ENCODE measurements at places on chromosomes 6 and 20.

DNA sequence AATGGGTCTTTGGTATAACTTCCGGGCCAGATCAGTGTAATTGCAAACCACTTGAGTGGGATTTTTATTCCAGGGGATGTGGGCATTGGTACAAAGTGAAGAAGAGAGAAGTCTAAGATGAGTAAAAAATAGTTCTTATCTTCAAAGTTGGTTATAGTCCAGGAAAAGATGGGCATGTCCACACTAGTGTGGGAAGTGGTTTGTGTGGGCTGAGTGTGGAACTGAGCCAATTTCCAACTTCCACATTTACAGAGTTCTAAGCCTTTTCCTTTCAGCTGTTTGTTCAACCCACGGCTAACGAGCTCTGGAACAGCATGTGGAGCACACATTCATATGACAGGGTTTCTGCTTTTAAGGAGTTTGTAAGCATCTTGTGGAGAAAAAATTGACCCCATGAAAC is 72.3 kb upstream of the IFNGR1 start:
- DNase-seq, result peak; percentile 57

DNA sequence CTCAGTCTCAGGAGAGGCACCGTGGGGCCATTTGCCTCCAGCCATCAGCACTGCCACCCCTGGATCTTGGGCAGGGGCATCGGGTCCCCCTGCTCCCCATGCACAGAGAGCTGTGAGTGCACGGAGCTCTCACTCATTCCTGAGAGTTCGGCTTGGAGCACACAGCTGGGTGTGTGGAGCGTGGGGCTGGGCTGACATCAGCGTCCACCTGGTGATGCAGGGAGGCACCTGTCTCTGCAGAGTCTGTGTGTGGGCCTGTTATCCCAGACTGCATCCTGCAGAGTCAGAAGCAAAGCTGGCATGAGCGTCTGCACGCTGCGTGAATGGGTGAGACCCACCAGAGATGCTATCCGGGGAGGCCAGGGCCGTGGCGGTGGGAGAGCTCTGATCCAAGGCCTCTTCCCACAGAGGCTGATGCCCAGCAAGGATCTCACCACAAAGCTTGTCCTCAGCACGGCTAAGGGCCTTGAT is 248.8 kb upstream of the AFDN start:
- no peak for DNase-seq

GRCh38 chr6:20441236-20441635 is 39.6 kb downstream of the E2F3 start:
- DNase-seq, result no peak

DNA sequence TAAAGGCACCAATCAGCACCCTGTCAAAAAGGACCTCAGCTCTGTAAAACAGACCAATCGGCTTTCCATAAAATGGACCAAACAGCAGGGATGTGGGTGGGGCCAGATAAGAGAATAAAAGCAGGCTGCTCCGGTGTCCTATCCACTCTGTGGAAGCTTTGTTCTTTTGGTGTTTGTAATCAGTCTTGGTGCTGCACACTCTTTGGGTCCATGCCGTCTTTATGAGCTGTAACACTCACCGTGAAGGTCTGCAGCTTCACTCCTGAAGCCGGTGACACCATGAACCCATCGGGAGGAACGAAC is 7.3 kb upstream of the PXDC1 start:
- DNase-seq, result no peak

DNA sequence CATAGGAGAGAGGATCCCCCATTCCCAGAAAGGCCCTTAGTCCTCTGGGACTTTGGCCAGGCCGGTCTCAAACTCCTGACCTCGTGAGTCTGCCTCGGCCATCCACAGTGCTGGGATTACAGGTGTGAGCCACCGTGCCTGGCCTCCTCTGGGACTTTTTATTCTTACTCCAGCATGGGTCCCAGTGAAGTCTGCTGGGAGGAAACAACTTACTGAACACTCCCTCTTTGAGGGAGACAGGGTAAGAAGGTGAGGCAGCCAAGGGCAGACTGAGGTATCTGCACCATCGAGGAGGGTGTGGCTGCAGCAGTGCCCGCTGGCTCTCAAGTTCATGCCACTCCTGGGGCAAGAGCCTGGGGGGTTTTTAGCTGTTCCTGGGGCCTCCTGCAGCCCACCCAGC is 2.4 kb downstream of the BAK1 start:
- DNase-seq, result no peak

DNA sequence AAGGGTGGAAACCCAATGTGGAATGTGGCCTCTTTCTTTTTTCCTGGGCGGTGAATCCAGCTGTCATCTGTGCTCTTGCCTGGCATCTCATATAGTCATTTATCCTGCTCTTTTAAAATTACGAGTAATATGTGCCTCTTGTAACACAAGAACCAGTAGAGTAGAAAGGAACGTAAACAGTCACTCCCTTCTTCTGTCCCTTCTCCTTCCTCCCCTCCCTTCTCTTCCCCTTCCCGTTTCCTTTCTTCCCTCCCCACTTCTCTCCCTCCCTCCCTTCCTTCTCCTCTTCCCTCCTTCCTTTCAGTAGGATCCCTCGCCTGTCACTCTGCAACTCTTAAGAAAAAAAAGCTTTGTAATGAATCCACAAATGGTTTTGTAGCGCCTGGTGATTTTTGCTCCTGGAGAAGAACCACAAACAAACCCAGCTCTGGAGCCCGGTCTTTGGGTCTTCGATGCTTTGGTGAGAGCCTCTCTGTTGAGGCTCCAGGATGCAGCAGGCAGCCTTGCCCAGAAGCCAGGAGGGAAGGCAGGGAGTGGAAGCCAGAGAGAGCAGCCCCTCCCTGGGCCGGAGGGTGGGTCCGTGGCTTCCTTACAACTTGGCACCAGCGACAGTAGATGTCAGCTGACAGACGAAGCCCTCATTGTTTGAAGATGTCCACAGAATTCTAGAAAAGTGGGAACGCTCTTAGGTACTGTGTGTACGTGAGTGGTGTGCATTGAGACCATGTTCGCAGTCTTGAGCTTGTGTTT is 15.0 kb downstream of the DUSP22 start:
- DNase-seq, result no peak

DNA sequence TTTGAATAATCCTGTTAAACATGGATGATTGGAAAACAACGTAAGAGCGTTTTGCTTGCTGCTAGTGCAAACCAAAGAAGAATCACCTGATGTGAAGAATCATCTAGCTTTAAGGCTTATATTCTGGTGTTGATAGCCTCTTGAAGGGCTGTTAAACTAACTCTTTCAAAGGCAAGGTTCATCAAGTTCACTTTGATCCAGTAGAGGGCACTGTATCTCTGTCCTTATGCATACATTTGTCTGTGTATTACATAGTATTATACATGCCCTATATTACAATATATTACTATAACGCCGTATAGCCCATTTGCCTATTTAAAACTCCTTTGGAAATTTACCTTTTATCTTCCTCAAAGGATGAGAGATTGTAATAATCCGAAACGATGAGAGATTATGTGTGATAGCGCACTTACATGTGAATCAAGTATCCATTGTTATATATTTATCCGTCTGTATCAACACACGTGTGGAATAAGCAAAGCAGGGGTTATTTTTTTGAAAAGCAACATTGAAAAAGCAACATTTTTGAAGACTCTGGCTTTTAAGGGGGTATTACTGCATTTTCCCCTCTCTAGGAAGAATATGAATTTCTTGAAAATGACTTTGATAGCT is 50.8 kb upstream of the NRN1 start:
- peak; percentile 16 for DNase-seq

- DNase-seq, result no peak
These were observed 514 bp downstream of the ACOT13 start for GRCh38 chr6:24667378-24667803.

- DNase-seq, result peak; percentile 35
These were observed 6.9 kb upstream of the CD40 start for GRCh38 chr20:46111028-46111835.

GRCh38 chr6:108741331-108741989 is 106.8 kb upstream of the ARMC2 start:
- DNase-seq, result no peak

Data from putamen (tissue), 1 donor.